ENCODE measurements at places on chromosomes 6 and 20.

- DNase-seq = no peak
Measured at GRCh38 chr6:231779-232178, 60.5 kb upstream of the DUSP22 start.

GRCh38 chr6:133532908-133533307 lies 291.8 kb downstream of the EYA4 start:
- no peak for DNase-seq

GRCh38 chr6:34031625-34032383 lies 114.1 kb downstream of the GRM4 start:
- DNase-seq = no peak

GRCh38 chr6:79188885-79189480 lies 45.5 kb downstream of the HMGN3 start:
- DNase-seq = no peak

- DNase-seq = no peak
Measured at GRCh38 chr6:41445261-41445660, 100.9 kb upstream of the FOXP4 start.

- no peak for DNase-seq
Measured at GRCh38 chr20:17306427-17306826, 79.6 kb downstream of the PCSK2 start.

- DNase-seq = no peak
Measured at GRCh38 chr6:130575971-130576370, 210.2 kb downstream of the TMEM200A start.

- no peak for DNase-seq
Measured at GRCh38 chr6:63098789-63099188, 112.5 kb upstream of the FKBP1C start.

DNA sequence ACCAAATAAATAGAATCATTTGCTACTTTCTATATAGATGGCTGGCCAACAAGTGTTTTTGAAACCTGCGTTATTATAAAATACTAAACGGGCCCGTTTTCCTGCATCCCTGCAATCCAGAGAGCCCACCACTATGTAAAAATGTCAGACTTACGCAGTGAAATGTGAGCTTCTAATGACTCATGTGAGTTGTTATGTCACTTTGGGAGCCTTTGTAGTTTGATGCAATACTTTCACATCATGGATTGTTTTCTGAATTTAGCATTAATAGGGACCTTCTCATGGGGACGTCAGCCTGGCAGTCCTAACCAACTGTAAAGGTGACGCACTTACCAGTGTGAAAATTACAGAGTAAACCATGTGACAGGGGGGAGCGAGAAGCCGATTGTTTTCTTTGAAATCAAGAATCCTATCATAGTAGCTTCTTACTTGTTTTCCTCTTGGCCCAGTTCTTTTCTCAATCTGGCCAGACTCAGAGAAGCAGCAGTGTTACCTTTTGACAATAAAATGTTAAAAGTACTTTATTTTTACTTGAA lies 75.3 kb downstream of the SSR1 start:
- DNase-seq = no peak

- peak; percentile 80 for DNase-seq
Measured at GRCh38 chr20:1423625-1424106, 30.8 kb upstream of the FKBP1A start.

DNA sequence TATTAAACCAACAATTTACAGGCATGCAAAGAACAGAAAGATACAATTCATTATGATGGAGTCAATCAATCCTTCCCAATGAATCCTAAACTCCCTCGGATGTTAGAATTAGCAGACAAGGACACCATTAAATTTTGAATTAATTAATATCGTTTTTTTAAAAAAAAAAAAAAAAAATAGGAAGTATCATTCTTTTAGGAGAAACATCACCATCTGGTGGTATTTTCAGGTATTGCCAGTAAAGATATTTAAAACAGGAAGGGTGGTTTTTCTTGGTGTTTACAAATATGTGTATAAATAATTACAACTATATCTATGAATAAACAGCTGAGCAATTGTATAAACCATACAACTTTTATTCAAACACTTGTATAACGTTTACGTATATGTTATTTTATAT lies 564.4 kb downstream of the HAO1 start:
- no peak for DNase-seq

GRCh38 chr6:160174681-160175080 lies 53.1 kb downstream of the SLC22A1 start:
- DNase-seq = no peak

- no peak for DNase-seq
Measured at GRCh38 chr20:32482143-32482441, 103.0 kb downstream of the NOL4L start.

GRCh38 chr6:76592566-76592965 lies 520.1 kb upstream of the IMPG1 start:
- no peak for DNase-seq

GRCh38 chr6:51927450-51927849 lies 160.0 kb downstream of the PKHD1 start:
- DNase-seq = no peak

- no peak for DNase-seq
Measured at GRCh38 chr6:162019349-162019748, 708.2 kb downstream of the PRKN start.

DNA sequence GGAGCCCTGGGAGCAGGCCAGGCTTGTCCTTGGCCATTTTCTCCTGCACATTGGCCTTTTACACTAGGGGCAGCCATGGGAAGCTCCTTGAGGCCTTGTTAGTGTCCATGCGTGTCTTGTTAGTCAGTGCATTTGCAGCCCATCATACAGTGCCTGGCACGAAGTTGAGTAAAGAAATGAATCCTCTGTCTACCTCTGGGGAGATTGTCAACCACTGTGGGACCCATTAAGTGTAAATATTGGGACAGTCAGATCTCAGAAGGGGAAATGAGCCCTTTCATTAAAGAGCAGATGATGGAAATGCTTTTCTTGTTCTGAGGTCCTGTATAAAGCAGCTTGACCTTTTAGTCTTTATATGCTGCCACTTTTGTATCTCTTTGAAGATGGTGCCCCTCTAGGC lies 33.9 kb downstream of the SOBP start:
- DNase-seq = no peak

DNA sequence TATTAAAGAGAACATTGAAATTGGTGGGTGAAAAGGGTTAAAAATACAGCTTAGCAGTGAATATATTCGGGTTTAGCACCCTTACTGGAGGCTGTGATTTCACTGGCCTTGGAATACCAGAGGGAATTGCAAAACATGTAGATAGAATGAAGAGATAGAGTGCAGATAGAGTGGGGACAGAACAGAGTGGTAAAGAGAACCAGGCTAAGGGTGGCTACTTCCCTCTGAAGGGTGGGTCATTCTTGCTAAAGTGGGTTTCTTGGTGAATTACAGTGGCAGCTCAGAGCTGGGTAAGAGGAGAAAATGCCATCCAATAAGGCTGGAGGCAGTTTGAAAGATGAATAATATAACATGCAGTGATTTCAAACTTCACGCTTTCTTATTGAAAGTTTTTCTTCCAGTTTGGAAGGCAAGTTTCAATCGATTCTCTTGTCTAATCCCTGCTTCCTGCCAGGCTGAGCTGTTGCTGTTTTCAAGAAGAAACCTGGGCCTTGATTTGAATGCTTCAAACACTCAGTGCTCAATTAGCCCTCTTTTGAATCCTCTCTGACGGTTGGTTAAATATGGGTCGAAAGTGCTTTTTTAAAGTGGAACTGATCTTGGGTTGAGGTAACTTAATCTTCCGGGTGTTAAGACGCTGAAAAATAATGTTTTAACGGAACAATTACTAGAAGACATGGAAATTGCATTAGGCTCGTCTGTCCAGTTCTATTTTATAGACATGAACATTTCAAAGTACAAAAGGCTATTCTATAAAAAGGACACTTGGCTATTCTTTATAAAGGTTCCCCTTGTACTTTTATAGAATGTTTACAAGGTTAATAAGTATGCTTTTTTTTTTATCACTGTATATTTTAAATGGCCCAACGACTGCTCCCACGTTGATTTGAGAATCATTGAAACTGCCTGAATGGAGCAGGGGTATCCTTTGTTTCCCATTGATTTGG lies 203.3 kb downstream of the BCAS1 start:
- DNase-seq = no peak

DNA sequence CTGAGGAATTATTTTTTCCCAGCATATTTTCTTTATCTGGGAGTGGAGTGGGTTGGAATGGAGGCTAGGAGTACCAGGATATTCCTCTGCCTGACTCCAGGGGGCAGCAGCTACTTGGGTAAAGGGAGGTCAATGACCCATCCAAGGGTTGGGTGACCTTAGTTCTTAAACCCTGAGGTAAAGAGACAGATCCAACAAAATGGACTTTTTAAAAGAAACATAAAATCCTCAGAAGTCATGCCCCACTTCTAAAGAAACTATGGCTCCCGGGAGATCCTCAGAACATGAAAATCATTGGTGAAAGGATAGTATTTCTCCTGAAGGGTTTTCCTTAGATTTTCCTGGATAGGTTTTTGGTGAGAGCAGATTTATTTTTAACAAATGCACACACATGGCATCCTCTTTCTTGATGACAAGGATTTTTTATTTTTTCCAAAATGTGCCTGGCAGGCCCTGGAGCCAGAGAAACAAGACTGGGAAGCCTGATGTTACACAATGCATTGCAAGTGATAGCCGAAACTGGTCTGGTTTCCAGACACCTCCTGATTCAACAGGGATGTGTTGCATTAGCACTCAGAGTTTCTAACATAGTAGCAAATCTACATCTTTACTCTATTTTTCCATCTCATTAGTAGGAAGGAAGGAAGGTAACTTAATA lies 240.9 kb upstream of the BTBD3 start:
- DNase-seq = peak; percentile 14

GRCh38 chr20:40821429-40821828 lies 132.4 kb upstream of the MAFB start:
- DNase-seq = no peak
